ENCODE measurements at places on chromosomes 3 and 15.

- no peak for DNase-seq
Measured at GRCh38 chr15:31329640-31330010, 3.0 kb downstream of the KLF13 start.

DNA sequence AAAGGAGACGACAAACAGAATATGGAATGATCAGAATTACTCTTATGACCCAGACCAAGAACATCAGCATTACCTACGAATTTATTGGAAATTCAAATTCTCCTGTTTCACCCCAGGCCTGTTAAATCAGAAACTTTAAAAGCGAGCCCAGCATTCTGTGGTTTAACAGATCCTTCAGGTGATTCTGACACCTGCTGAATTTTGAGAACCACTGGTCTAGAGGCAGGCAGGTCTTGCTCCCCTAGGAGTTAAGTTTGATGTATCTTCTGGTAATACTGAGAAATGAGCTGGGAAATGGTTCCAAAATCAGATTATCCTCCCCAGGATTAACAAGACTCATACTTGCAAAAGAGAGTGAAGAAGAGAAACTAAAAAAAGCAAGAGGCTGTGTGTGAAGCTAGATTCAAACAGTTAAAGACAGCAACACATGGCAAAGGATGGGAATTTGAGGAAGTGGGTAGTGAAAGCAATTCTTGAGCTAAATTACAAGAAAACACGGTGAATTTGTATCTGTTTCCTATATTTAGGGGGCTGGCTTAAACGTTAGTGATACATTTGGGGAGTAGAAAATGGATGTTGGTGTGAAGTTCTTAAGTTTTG lies 66.0 kb downstream of the FLNB start:
- no peak for DNase-seq

DNA sequence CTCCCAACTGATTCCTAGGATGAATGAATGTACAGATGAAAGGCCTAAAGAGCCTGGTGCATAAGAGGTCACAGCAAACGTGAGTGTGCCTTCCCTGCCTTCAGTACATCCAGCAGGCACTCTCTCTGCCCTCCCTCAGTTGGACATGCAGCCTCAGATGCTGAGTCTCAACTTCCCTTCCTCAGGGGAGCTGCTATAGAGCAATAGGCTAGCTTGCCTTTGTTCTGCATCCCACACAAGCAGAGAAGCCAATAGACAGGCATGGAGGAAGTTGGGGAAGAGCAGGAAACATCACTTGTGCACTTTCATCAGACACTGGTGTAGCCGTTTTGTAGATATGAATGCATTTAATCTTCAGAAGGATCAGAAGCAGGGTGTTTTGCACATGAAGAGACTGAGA lies 147.5 kb upstream of the THBS1 start:
- no peak for DNase-seq

- DNase-seq = no peak
Measured at GRCh38 chr3:8238432-8238831, 263.2 kb upstream of the LMCD1 start.

GRCh38 chr15:97708252-97708651 lies 252.3 kb upstream of the ARRDC4 start:
- DNase-seq = no peak

GRCh38 chr15:57950381-57950946 lies 115.0 kb downstream of the ALDH1A2 start:
- peak; percentile 27 for DNase-seq

- no peak for DNase-seq
Measured at GRCh38 chr15:67127965-67128364, 62.6 kb downstream of the SMAD3 start.

DNA sequence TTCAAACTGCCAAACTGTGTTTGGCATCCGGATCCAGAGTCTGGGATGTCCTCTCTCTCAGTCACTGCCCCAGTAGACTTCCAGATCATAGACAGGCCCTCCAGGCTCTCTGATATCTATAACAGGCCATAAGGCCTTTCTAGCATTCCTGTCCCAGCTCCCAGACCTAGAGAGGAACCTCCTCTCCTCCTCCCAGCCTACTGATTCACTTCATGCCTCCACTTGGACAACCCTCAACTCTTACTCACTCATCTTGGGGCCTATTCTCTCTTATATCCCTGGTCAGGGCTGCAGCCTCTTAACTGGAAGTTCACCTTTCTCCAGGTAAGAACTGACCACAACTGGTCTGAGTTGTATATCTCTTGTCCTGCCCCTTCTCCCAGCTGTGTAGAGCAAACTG lies 253.7 kb upstream of the TRIM42 start:
- DNase-seq = no peak

- DNase-seq = peak; percentile 5
Measured at GRCh38 chr3:117920253-117920898, 1114.3 kb downstream of the IGSF11 start.

DNA sequence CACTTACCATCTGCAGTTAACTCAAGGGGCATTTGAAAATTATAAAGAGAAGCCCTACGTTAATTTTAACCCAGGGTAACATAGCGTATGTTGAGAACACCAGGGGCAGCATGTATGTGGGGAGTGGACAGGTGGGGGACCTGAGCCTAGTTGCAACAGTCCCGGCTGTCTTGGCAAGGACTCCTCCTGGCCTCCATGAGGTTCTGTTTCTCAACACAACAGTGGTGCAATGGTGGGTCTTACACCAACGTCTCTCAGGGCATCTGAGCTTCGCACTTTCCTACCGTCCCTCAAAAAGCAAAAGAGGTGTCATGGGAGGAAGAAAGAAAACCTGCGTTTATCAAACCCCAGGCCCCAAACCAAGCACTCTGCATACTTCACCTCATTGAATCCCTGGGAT lies 50.6 kb downstream of the MGLL start:
- no peak for DNase-seq

GRCh38 chr3:112847692-112848091 lies 1.0 kb upstream of the CD200R1L start:
- DNase-seq = peak; percentile 1

GRCh38 chr15:93178371-93178770 lies 89.4 kb upstream of the RGMA start:
- no peak for DNase-seq

DNA sequence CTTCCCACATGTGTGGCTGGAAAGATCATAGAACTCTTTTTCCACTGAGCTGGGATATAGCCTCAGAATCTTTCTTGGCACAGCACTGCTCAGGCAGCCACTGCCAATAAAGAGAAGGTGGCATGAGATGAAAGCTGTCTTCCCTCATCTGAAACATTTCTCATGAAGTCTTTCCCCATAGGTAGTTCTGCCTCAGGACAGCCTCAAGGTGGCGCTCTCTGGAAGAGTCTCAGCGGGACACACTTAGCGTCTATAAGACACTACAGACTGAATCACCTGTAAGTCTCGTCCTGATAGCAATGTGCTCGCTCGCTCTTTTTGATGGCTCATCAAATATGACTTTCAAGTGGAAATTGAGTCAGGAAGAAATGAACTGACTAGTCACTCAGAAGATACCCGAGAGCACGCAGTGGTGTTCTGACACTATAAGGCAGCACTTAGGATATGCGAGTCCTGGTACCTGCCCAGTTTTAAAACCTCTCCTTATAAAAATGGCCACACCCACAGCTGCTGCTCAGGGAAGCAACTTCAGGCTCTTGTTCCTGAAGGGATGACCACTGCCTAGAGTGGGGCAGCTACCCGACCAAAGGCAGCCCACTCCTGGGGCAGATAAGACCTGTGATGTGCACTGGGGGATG lies 269.5 kb downstream of the SUCLG2 start:
- peak; percentile 55 for DNase-seq

DNA sequence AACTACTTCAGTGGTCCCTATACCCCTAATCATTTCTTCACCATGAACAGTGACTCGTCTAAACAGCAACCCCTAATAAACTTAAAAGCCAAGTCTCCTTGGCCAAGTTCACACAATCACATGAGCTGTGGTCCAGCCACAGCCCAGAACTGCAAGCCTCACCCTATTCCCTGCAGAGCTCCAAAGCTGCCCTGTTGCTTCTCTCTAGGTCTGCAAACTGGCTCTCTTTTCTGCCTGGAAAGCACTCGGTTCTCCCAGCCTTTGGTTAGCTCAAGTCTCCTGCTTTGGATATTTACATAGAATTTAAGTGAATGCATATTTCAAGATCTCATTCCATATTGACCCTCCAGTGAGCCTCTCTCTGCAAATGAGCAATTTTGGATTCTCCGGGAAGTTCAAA lies 107.0 kb downstream of the TOP2B start:
- no peak for DNase-seq

- no peak for DNase-seq
Measured at GRCh38 chr3:157119369-157119951, 40.5 kb downstream of the CCNL1 start.

DNA sequence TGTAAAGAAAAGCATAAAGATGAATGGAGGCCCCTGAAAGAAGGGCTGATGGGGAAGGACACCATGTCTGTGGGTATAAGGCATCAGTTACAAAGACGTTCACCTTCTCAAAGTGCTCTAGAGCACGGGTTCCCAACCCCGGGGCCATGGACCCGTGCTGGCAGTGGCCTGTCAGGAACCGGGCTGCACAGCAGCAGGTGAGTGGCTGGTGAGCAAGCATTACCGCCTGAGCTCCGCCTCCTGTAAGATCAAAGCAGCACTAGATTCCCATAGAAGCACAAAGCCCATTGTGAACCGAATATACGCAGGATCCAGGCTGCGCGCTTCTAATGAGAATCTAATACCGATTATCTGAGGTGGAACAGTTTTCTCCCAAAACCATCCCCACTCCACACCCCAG lies 25.7 kb downstream of the MYO1E start:
- no peak for DNase-seq

- DNase-seq = no peak
Measured at GRCh38 chr3:134643150-134643675, 7.6 kb downstream of the KY start.

GRCh38 chr3:130795396-130795795 lies 48.8 kb upstream of the PIK3R4 start:
- peak; percentile 36 for DNase-seq

DNA sequence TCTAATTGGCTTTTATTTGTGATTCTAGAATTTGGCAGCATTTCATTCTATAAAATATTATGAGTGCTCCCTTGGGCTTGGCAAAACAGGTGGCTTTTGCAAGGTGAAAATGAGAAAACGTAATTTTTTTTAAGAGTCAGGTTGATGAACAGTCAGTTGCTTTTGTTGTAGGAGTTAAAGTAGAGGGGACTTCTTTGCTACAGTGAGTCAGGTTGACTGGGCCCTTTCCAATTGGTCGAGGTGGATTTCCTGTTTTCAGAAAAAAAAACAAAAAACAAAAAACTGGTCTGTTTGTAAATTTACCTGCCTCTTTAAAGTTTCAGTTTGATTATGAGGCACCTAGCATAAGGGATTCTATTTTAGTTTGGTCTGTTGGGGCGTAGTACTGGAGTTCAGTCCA lies 1469.4 kb upstream of the GBE1 start:
- DNase-seq = no peak

DNA sequence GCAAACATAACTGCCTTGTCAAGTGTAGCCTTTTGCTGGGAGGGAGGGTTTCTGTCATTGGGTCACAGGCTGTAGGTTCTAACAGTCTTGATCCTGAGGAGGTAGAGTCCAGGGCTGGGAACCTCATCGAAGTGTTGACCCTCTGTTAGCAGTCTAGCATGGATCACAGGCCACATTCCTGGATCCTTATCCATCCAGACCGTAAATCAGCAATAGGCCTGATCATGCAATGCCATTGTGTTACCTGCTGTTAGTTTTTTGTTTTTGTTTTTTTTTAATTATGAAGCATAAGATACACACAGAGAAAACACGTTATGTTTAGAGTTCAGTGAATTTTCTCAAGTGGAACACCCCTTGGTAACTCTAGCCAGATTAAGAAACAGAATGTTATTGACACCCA lies 282.0 kb upstream of the TPM1 start:
- no peak for DNase-seq

GRCh38 chr15:60077581-60078359 lies 73.7 kb downstream of the FOXB1 start:
- peak; percentile 48 for DNase-seq

GRCh38 chr15:71595846-71596553 lies 214.4 kb upstream of the NR2E3 start:
- no peak for DNase-seq

DNA sequence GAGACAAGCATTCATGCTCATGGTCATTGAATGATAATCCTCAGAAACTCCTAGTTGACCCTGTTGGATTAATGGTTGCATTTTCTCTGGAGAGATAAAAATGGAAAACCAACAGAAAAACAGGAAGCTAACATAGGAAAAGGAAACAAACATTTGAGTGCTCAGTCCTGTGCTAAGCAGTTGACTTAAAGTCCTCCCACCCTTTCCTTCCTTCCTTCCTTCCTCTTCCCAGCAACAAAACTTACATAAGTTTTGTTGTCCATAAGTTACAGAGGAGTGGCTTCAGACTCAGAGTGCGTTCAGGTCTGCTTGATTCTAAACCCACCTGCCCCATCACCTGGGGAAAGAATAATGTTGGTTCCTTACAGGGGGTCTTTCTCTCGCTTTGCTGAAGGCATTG lies 163.8 kb upstream of the RGMA start:
- DNase-seq = no peak

DNA sequence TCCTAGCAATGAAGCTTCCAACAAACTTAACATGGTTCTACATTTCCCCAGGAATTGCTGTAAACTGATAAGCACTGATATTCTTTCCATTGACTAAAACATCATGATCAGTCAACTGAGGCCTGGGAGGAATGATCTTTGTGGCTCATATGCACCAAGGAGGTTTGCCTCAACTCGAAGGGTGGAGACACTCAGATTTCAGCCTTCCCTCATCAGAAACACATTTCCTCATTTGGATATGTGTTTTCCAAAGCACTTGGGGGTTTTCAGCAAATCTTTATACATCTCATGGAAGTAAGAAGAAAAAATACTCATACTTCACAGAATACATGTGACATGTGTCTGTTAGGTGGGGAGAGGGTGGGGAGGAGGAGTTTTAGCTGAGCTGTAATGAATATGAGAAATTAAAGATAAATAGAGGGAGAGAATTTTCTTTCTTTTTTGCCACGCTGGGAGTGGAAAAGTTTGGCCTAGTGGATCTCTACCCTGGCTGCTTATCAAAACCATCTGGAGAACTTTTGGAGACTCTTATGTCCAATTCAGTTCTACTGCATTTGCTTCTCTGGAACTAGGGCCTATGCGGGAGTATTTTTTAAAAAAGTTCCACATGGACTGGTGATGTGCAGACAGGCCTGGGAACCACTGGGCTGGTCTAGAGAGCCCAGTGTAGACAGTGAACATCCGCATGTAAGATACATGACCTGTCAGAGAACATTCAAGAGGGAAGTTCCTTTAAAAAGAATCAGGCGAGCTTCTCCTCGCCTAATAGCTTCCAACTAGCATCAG lies 301.0 kb upstream of the ICE2 start:
- no peak for DNase-seq

Data from NCI-H69 (cell line).